Central memory CD8-positive, alpha-beta T cell (primary cell): ENCODE measurements at places on chromosomes 1 and 21.

- DNase-seq: no peak
These were observed 150.3 kb downstream of the TIAM1 start for GRCh38 chr21:31193761-31194160.

GRCh38 chr1:164256456-164256855, 302.5 kb upstream of the PBX1 start:
- DNase-seq: no peak

DNA sequence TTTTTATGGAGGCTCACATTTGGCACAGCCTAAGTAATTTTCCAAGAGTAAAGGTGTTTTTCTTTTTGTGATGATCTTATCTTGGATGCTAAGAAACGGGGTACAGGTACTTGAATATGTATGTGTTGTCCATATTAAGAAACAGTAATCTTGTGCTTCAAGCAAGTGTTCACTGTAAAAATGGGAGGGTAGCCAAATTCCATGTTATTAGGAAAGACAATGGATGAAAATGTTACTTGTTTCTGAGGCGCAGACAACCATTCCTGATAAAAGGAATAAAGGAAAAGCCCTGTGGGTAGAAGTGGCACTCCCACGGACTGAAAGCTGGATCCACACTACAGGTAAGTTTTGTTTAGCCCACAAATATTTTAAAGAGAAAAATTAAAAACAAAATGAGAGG, 15.6 kb downstream of the C21orf91 start:
- DNase-seq: no peak

DNA sequence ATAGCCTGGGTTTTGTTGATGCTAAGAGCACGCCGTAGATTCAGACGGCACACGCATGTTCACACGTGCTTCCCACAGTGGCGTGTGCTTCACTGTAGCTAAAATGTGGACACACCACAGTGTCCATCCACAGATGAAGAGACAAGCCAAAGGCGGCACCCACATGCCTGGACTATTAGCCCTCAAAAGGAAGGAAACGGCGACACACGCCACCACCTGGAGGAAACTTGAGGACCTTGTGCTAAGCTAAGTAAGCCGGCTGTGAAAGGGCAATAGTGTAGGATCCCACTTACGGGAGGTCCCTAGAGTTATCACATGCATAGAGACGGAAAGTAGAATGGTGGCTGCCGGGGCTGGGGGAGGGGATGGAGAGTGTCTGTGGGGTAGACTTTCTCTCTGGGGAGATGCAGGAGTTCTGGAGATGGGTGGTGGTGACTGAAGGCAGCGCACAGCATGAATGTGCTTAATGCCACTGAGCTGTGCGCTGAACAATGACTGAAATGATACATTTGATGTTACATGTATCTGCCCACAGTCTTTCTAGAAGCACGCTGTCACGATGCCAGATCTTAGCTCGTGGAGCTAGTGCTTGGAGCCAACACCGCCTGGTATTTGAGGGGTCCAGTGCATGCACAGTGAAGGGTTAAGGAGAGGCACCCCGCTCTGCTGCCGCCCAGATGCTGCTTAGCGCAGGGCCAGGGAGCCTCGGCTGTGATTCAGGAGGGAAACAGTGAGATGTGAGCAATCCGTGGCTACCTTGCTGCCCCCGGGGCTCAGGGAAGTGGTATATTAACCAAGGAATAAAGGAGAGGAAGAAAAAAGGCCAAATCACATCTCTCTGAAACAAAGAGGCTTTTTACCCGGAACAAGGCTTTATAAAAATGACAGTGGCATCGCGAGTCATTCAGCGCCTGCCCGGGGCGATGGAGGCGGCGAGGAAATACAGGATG, 103.7 kb downstream of the PRDM16 start:
- no peak for DNase-seq

- no peak for DNase-seq
These were observed 402.1 kb downstream of the SETD4 start for GRCh38 chr21:35658242-35658641.

GRCh38 chr1:176033881-176034280, 173.2 kb downstream of the COP1 start:
- DNase-seq: no peak

GRCh38 chr1:86429835-86430234, 5.9 kb downstream of the CLCA2 start:
- no peak for DNase-seq
